ENCODE measurements at places on chromosomes 12 and 14. TPM values are rescaled to one million over a fixed set of nuclear protein-coding genes. Genes with fewer than 3 reads are reported as not detected.

The CDH24 gene
- 2.9 TPM for total RNA-seq

The PLEKHG3 gene
- 54.6 TPM for total RNA-seq

DNA sequence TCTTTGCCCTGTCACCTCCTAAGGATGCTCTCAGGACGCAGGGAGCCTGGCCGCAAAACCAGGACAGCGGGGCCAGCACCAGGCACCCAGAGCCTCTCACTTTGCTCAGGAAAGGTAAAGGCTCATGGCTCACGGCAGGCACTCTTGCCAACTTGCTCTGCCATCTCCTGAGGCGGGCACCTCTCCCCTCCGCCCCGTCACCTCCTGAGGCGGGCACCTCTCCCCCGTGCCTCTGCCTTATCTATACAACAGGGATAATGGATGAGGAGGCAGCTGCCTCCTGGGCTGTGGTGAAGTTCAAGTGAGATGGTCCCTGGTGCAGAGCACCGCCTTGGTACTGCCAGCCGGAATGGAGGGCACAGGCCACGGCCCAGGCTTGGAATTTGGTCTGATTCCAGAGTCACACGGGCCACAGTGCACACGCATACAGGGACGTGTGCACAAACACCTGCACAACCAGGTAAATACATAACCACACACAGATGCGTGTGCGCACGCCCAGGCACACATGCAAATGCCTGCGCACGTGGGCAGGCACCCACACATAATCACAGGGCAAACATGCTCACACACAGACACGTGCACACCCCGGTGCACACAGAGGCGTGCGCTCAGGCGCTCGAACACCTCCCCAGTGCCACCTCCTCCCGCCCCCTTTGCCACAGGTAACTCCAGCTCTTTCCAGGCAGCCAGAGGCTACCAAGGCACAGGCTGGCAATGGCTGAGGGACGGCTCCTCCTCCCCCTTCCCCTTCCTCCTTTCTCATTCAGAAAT lies 11.6 kb downstream of the DEGS2 start:
- no peak for DNase-seq

The OR4L1 gene
- not detected for total RNA-seq

DNA sequence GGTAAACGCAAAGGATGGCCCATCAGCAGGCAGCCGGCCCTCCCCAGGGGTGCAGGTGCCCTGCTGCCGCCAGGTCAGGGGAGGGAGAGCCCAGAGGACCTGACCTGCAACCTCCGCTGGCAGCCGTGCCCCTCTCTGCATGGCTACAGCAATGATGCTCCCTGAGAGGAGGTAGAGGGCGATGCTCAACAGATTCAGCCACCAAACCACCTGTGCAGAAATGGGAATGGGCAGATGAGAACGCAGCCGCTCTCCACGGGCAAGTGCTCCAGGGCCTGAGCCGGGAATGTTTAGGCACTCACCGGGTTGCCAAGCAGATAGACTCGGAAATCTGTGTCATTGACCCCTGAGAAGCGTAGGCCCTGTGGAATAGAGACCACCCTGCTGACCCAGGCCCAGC lies 8.7 kb upstream of the NGB start:
- peak; percentile 63 for DNase-seq

- no peak for DNase-seq
These were observed 477.1 kb upstream of the CCDC196 start for GRCh38 chr14:66009089-66009488.

The CIROP gene
- not detected for total RNA-seq

All from posterior vena cava (tissue), 2 donors.